ENCODE measurements at places on chromosomes 2 and 18.

DNA sequence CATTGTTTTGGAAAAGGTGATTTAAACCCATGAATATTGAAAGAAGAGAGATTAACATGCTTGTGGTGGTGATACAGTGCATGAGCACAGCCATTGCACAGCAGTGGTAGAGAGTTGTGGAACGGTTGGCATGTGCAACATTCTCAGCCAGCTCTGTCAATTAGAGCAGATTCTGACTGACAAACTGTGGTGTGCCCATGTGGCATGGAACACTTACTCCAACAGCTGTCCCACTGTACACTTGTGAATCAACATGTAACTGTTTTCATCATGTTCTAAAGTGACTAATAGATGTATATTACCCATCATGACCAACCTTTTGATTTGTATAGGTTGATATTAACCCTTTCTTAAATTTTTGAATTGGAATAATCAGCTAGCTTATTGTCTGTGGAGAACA is 55.6 kb downstream of the PKP4 start:
- DNase-seq: no peak

- no peak for DNase-seq
Observed at GRCh38 chr2:198056836-198057235, 252.4 kb downstream of the PLCL1 start.

DNA sequence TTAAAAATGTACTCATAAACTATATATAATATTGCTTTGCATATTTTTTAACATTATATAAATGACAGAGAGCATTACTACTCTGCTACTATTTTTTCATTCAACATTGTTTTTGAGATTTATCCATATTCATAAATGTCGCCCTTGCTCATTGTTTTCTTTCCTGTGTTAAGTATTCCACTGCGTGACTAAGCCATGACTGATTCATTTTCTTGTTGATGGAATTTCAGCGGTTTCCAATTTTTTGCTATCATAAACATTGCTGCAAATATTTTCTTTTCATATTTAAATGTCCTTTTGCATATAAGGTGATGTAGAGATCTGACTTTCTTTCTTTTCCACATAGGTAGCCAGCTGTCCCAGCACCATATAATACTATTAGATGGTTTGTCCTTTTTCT is 57.6 kb downstream of the SFXN5 start:
- DNase-seq: peak; percentile 36

- no peak for DNase-seq
Observed at GRCh38 chr2:210611466-210611865, 55.1 kb downstream of the CPS1 start.

GRCh38 chr2:19377717-19378116 is 19.3 kb upstream of the OSR1 start:
- DNase-seq: no peak
